Left hindlimb (tissue), 1 donor: ENCODE measurements at places on chromosomes 6 and 20.

DNA sequence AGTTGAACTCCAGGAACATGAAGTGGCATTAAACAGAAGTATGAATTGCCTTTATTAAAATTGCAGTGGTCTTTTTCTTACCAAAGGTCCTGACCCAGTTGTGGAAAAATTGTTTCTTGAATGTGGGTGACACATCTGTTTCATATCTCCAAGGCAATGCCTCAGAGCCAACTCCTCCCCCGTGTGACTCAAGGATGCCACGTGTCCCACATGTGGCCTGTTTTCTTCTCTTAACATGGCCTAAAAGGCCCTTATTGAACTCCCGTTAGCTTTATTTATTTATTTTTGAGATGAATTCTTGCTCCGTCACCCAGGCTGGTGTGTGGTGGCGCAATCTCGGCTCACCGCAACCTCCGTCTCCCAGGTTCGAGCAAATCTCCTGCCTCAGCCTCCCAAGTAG is 128.4 kb upstream of the ESR1 start:
- no peak for DNase-seq

DNA sequence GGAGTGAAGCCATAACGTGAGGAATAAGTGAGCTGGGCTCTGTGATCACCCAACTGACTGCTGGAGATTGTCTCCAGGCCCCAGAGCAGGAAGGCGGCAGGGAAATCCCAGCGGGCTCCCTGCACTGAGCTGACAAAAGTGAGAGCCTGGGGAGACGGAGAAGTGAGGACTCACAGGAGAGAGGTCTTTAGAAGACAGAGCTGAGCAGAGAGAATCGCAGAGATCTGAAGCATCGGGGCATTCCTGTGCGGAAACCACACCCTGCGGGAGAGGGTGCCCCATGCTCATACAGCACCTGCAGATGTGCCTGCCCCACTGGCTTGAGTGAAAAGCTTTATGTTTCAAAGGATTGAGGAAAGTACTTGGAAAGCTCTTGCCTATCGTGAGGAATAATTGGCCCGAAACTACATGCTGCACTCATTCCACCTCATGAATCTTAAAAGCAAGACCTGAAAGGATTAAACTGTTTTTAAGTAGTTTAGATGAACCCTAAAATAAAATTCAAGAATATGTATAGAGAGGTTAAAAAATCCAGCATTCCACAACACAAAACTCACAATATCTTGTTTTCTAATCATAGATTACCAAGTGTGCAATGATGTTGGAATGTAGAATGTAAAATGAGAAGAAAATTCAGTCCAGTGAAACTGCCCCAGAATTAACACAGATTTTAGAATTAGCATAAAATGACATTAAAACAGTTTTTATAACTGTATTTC is 17.7 kb upstream of the THBS2 start:
- no peak for DNase-seq

- DNase-seq, result no peak
Measured at GRCh38 chr6:160269771-160270170, 11.2 kb upstream of the SLC22A2 start.

GRCh38 chr6:156427345-156427744 is 349.8 kb upstream of the ARID1B start:
- DNase-seq, result peak; percentile 47

- DNase-seq, result no peak
Measured at GRCh38 chr6:166466178-166467122, 83.7 kb upstream of the MPC1 start.

DNA sequence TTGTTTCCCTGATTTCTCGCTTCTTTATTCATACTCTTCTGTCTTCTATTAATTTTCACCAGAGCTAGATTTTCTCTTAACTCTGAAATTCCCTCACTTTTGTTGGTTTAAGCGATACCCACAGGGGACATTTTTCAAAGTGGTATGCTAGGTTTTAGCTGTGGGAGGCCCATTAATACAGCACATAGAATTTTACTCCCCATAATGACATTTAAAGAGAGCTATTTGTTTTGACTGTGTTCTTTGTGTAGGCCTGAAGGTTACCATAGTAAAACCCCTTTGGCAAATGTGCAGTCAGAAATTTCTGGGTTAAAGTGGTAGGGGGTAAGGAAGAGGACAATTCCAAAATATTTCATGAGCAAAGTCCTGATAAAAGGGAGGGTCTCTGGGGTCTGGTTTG is 721.1 kb upstream of the CITED2 start:
- no peak for DNase-seq

GRCh38 chr6:134979142-134979541 is 29.2 kb upstream of the ALDH8A1 start:
- no peak for DNase-seq

- peak; percentile 59 for DNase-seq
Measured at GRCh38 chr6:15400572-15401004, 154.7 kb downstream of the JARID2 start.

- DNase-seq, result no peak
Measured at GRCh38 chr20:12395760-12396159, 478.1 kb downstream of the BTBD3 start.

GRCh38 chr6:122128445-122128844 is 271.0 kb upstream of the HSF2 start:
- DNase-seq, result no peak

DNA sequence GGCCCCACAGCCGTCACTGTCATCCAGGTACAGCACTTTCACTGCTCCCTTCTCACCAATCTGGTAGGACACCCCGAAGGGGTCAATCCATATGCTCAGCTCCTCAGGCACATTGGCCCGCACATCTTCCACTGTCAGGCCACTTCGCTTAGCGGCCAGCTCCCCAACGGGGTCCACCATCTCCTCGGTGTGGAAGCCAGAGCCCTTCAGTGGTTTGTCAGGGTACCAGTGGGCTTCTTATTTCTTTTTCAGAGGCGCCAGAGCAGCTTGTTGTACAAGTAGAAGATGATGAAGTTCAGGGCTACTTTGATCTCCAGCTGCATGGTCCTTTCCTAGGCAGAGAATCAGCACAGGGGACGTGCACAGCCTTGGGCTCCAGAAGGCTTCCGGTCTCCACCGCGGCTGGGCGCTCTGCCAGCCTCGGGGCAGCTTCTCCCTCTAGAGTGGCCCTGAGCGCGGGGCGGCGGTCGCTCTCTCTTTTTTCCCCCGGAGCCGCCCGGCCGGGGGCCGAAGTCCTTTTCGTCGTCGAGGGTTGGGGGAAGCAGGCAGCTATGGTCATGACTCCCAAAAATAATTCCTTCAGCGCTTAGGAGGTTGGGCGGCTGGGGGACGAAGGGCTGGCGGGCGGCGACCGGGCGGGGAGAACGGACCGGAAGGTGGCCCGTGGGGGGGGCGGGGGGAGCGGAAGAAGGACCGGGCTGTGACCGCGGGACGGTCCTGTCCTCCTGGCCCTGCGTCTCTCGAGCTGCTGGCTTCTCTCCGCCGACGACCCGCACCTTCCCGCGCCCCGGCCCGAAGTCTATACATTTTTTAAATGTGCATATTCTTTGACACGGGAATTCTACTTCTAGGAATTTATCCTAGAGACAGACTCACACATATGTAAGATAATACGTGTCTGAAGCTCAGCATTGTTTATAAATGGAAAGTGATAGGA is 6.5 kb upstream of the ZSCAN9 start:
- DNase-seq, result peak; percentile 80

DNA sequence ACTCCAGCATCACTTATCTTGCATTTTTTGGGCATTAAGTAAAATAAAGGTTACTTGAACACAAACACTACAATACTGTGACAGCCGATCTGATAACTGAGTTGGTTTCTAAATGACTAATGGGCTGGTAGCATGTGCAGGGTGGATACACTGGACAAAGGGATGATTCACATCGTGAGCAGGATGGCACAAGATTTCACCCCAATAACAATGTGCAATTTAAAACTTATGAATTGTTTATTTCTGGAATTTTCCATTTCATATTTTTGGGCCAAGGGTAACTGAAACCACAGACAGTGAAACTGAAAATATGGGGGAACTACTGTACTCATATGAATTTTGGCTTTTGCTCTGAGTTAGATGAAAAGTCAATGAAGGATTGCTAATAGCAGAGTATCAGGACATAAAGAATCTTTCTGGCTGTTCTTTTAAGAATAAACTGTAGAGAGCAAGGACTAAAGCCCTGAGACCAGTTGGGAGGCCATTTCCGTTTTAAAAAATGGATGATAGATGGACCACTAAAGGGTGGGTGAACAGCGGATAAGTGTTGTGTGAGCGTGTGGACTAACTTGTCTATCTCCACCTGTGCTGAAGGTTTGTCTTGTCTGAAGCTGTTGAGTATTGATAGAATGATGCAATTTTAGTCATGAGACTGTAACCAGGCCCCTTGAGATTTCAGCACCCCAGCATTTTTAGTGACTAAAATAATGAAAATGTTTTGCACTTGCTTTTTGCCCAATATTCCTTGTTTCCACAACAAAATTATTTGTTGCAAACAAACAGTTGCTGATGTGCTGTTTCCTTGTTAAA is 8.2 kb downstream of the SPINT3 start:
- no peak for DNase-seq

DNA sequence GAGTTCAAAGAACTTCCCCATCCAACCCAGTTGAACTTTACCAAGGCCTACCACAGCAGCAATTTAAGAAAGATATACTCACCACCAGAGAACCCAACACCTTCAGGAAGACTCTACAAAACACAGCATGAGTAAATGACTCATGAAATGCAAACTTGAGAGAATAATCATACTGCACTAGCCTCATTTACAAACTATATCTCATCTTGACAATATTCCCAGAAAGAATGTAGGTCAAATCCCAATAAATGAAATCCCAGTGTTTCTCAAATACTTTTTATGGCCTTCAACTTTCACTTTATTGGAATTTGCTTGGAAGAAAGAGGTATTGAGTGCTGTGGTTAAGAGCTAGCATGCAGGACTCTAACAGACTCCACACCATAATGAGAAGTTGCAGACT is 60.0 kb downstream of the FYN start:
- DNase-seq, result no peak

GRCh38 chr20:58162986-58163385 is 65.5 kb downstream of the ANKRD60 start:
- no peak for DNase-seq

GRCh38 chr6:1082285-1082935 is 229.5 kb upstream of the FOXQ1 start:
- no peak for DNase-seq

DNA sequence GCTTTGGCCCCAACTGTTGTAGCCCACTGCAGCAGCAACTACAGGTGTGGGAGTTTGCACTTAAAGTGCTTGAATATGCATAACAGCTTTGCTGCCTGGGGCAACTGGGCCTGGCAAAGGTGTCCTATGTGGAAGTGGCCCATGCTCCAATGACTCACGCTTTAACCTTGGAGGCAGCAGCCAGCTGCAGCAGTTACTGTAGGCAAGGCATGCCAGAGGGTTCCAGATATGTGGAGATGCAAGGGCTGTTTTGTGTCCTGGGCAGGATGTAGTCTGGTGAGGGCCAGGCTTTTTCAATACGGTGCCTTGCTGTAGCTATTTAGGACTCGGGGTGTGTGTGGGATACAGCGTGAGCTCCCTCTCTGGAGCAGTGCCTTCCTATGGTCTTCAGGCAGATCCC is 150.3 kb downstream of the NKAIN2 start:
- DNase-seq, result no peak

- DNase-seq, result no peak
Measured at GRCh38 chr6:14807971-14808370, 437.9 kb upstream of the JARID2 start.

GRCh38 chr6:96576221-96576620 is 13.3 kb downstream of the FHL5 start:
- DNase-seq, result no peak

GRCh38 chr20:47392721-47393073 is 36.2 kb upstream of the ZMYND8 start:
- no peak for DNase-seq

DNA sequence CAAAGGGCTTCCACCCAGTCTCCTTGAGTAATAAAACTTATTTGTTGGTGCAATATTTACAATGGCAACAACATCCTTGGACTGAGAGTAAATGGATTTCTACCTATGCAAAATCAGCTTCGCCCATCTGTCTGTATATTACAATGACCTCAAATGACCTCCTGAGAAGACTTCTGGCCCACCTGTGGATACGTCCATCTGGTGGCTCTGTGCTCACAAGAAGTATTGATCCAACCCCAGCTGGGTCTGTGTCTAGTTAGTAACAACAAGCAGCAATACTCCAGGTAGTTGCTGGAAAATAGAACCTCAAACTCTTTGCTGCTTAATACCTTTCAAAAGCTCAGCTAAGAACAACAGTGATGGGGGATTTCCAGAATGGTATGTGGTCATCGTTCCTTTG is 34.7 kb upstream of the GSTA4 start:
- DNase-seq, result no peak

DNA sequence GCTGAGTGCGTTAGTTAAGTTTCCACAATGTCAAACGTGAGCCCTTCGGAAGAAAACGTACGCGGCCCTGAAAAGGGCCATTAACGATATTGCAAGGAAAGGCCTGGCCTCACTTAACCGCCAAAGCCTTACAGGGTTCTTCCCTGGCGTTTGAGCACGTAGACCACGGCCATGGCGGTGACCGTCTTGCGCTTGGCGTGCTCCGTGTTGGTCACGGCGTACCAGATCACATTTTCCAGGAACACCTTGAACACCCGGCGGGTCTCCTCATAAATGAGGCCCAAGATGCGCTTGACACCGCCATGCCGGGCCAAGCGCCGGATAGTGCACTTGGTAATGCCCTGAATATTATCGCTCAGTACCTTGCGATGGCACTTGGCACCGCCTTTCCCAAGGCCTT is 118.4 kb upstream of the BTN3A2 start:
- no peak for DNase-seq

GRCh38 chr6:132813173-132813856 is 1.1 kb upstream of the RPS12 start:
- DNase-seq, result peak; percentile 62

- no peak for DNase-seq
Measured at GRCh38 chr6:169626649-169627048, 75.2 kb downstream of the WDR27 start.
